ENCODE measurements at places on chromosomes 4 and X. TPM values are rescaled to one million over a fixed set of nuclear protein-coding genes. Genes with fewer than 3 reads are reported as not detected.

- no peak for DNase-seq
Measured at GRCh38 chrX:7021991-7022390, 125.5 kb upstream of the STS start.

GRCh38 chr4:93982255-93982654 is 153.7 kb downstream of the ATOH1 start:
- no peak for DNase-seq

- no peak for DNase-seq
Measured at GRCh38 chr4:4990857-4991540, 28.3 kb downstream of the CYTL1 start.

DNA sequence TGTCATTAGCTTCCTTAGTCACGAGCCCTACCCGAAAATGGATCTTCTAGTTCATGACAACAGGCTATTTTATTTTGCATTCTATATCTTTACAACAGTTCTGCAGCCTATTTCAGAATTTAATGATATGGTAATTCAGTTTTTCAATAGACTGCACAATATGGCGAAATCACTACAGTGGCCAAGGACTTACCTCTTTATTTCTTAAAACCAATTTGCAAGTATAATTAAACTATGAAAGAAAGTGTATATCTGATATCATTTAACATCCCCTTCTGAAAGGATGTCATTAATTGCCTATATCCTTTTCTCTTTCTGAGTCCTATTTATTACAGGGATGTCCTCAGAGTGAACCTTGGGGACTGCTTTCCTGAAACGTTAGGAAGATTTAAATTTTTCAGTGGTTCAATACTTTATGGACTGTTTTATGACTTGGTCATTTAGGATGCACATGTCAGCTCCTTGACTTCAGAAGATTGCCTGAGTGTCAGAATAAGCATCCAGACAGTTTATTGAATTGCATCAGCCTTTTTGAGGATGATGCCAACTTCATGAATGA is 190.8 kb upstream of the GEMIN8 start:
- no peak for DNase-seq

DNA sequence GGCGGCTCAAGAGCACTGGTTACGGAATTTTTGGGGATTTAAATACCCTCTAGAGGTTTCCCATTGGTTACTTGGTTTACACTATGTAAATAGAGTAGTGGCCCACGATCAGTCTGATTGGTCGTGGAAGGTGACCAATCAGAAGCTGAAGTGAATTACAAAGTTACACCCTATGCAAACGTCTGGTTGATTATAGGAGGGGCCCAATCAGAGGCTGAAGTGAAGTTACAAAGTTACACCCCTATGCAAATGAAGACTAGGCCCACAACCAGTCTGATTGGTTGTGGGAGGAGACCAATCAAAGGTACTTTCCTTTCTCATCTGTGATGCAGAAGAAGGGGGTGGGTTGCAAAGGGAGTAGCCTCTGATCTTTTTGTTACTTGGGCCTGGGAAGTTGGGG is 45.1 kb upstream of the HSD17B10 start:
- no peak for DNase-seq

- no peak for DNase-seq
Measured at GRCh38 chr4:151854731-151855130, 93.9 kb upstream of the GATB start.

- DNase-seq: no peak
Measured at GRCh38 chr4:116272336-116272735, 813.0 kb downstream of the TRAM1L1 start.

- no peak for DNase-seq
Measured at GRCh38 chr4:139958739-139959098, 195.3 kb downstream of the MAML3 start.

ODAPH gene
- total RNA-seq: 3.5 TPM

AFM gene
- total RNA-seq: not detected

Data from activated CD4-positive, alpha-beta memory T cell treated with anti-CD3 and anti-CD28 coated beads, Interleukin-2, amount 10 ng/mL, durations not matched to agents 7 days and 5 days (primary cell).